ENCODE measurements at places on chromosomes 5 and 9.

GRCh38 chr9:72526901-72527800 lies 5.7 kb downstream of the TMC1 start:
- peak; percentile 76 for DNase-seq

- DNase-seq: peak; percentile 15
Observed at GRCh38 chr5:179273441-179274145, 71.7 kb downstream of the ADAMTS2 start.

GRCh38 chr5:24777392-24777791 lies 132.6 kb upstream of the CDH10 start:
- DNase-seq: no peak

DNA sequence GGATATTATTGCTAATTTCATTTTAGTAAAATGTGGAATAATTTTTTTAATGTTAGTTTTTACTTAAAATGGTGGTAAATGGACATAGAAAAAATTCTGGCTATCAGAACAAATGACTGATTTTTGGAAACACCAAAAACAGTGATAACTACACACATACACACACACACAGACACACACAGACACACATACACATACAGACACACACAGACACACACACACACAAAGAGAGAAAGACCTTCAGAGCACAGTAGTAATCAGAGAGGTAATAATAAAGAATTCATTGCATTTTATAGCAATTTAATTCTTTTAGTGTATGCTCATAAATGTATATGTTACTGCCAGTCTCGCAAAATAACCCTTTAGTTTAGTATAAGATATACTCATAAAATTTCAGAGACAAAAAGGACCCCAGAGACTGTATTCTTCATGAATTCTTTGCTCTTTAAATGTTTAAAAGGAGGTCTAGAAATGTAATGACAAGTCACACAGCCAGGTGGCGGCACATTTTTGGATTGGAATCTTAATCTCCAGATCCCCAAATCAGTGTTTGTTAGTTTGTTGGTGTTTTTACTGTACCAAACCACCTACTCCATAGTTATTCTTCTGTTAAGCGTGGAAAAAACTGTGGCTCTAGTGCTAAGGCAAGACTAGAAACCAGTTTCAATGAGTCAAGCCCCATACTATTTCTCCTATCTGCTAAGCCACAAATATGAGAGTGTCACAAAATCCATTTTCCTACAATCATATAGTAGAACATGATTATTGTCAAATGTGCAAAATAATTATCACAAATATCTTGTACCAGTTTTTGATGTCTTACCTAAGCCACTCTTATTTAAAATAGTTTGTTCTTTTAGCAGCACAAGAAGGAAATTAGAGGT lies 109.9 kb downstream of the EDIL3 start:
- DNase-seq: peak; percentile 20

DNA sequence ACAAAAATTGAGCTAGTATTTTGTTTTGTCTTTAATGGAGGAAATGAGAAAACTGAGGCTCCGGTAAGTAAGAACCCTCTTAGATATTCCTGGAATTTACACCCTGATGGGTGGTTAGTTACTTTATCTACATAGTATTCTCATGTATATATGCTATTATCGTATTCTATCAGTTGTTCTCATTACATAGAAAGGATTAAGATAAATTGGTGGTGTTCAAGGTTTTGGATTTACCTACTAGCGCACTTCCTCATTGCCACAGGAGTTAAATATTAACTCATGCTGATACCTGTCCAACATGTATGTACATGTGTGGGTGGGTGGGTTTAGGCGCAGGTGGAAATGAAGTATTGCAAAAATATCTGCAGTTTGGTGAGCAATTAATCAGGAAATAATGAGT lies 61.1 kb upstream of the IFNE start:
- DNase-seq: no peak

DNA sequence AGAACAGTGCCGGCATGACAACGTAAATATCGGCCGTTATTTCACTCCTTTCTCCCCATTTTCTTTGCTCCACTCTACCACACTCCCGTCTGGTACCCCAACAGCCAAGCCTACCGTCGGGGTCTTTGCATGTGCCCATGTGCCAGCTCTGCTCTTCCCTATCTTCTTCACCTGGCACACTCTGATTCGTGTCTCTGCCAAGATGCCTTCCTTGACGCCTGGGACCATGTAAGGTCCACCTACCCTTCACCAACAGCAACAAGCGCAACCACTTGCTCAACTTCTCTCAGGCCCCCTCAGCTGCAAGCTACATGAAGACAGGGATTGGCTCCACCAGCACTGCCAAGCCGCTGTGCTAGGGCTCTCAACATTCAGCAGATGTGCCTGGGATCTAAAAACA lies 4.4 kb downstream of the MGAT1 start:
- DNase-seq: no peak

DNA sequence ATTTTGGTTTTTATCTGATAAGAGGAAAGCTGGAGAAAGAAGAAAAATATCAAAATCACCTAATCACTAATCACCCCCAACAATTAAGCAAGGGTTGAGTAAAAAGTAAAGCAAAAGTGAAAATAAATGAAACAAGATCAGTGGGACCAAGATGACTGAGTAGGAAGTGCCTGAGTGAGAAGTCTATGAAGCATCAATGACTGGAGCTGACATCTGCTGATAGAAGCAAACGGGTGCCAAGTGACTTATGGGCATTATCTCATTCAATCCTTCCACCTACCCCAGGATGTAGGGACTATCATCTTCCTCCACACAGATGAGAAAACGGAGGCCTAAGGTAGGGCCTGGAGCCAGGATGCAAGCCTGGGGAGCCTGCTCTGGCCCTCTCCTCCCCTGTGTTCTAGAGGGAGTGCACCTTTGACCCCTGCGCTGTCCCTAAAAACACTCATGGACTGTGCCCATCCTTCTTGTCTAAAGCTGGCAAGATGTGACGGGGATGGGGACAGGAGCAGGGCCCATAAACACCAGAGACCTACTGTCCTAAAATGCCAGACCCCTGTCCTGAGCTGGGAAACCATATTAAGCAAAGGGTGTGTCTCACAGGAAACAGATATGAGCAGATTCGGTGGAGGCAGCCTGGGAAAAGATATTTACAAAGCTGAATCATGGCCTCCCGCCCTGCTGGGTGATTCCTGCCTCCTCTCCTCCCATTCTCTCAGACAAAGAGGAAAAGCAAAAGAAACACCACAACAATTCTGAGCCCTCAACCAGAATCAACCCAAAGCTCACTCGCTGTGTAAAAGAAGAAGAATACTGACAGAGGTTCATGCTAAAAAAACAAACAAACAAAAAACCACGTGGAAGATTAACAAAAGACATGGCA lies 116.0 kb downstream of the AUH start:
- DNase-seq: peak; percentile 32

DNA sequence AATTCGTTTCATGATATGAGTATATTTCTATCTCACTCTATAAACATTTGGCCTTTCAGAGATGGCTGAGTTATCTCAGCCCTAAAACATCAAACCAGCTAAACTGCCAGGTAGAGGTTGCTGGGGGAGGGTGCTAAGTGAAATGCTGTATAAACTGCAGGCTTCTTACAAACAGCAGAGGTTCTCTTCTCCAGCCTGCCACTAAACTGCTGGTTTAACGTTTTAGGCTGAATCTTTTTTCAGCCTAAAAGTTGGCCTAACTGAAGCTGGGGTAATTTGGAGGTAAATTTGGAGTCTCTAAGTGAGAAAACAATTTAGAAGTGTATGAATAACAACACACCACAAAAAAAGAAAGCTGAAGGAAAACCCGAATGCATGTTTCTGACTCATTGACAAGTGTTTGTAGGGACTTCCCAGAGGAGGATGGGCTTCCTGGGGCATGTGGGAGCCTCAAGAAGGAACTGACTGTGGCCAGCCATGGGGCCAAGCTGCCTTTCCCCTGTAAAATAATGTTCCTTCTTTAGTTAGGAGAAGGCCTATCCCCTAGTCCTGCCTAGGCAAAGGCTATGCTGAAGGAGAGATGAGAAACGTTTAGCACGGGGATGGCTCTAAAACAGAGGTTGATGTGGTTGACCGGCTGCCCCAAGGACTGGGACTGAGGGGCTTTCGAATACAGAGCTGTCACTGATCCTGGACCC lies 44.3 kb downstream of the SLC28A3 start:
- DNase-seq: no peak

DNA sequence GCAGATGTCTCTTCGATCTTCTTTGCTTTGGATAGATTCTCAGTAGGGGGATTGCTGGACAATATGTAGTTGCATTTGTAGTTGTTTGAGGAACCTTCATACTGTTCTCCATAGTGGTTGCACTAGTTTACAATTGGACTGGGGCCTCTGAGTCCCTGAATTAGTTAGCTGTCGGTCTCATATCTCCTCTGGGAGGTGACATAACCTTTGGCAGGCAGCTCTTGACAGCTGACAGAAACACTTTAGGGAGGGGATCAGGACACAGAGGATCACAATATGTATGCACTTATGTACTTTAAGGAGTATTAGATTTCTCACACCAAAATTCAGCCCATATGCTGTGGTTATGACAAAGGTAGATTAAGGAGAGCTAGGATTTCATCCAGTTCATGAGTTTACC lies 1279.9 kb upstream of the DMAC1 start:
- no peak for DNase-seq

- DNase-seq: no peak
Observed at GRCh38 chr5:38451074-38451725, 105.2 kb downstream of the LIFR start.

GRCh38 chr9:89437772-89438171 lies 60.1 kb downstream of the SEMA4D start:
- DNase-seq: no peak
